ENCODE measurements at places on chromosomes 2 and 18.

GRCh38 chr2:118251427-118251826 is 163.2 kb downstream of the INSIG2 start:
- DNase-seq: peak; percentile 79

GRCh38 chr2:9220201-9220600 is 13.6 kb downstream of the ASAP2 start:
- peak; percentile 26 for DNase-seq

DNA sequence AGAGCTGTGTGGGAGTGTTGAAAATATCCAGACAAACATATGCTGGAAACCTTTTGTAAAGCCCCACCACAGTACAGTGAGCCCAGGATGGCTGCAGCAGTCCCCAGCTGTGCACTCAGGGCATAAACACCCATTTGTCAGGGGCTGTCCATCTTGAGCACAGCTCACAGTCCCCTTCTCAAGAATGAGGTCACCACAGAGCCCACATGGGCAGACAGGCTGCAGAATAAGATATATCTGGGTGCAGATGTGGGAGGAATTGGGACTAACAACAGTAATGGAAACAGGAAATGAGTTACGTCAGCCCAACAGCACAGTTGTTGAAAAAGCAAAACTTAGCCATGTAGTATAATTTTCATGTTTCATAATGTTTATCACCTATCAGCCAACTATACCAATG is 219.6 kb downstream of the ETAA1 start:
- peak; percentile 48 for DNase-seq

GRCh38 chr2:236576087-236576486 is 6.5 kb downstream of the ACKR3 start:
- DNase-seq: peak; percentile 16

DNA sequence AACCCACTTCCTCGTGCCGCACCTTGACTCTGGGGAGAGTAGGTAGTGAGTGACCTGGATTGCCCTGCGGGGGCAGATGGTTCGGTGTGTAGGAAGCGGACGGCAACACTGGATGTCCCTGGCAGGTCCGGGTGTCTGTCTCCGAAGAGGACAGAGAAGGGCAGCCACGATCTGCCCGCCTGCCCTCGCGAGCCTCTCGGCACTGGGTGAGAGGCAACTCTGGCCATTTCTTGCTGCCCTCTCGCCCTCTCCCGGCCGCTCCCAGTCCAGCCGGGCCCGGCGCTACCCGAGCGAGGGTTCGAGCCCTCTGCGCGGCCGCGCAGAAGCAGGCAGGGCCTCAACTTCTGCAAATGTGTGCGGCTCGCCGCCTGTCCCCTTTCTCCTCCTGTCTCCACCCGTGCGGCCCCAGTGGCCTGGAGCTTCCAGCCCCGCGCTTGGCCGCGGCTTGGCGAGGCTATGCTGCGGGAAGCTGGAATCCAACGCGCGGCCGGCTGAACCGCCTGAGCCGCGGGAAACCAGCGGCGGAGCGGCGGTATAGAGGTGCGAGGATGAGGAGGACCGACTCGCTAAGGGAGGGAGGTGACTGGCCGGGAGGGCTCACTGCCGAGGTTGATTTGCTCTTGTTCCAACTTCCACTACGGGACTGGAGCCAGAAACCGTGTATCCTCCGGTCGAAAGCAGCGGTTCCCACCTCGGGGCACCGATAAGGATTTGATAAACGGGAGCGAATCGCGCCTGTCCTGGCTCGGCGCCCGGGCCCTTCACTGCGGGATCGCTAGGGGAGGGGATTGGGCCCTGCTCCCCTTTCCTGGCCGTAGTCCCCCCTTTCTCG is 1.5 kb downstream of the EPAS1 start:
- peak; percentile 74 for DNase-seq

DNA sequence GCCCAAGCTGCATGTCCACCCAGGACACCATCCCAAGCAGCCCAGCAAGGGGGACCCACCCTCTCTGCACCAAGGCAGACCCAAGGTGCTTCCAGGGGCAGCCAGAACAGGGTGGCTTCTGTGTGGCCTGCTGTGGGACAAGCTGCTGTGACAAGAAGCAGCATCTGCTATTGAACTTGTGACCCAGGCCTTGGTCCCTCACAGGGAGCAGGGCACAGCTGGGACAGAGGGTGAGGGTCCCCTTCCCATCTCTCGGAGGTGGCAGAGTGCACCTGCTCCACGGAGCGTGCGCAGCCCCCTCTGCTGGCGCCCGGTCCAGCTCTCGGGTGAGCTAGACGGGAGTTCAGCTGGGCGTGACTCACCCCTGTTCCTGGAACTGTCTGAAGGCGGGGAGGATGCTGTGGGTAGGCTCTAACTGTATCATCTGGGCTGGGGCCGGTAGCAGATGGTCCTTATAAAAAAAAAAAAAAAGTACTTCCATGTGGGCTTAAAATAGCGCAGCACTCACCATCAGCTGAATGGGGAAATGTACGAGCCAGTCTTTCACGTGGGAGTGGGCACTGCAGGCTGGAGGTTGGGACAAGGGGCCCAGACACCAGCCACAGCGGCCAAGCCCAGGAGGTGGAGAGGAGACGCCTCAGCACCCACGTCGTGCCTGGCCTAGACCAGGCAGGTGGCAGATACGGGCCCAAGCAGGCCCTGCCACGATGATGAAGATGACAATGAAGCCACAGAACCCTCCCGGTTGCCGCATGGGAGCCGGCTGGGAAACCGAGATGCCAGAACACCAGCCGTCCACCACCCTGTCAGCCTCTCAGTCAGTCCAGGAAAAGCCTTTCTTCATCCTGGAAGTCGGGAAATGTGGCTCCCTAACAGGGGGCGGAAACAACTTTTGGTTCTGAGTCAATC is 136.8 kb upstream of the ID2 start:
- peak; percentile 97 for DNase-seq

DNA sequence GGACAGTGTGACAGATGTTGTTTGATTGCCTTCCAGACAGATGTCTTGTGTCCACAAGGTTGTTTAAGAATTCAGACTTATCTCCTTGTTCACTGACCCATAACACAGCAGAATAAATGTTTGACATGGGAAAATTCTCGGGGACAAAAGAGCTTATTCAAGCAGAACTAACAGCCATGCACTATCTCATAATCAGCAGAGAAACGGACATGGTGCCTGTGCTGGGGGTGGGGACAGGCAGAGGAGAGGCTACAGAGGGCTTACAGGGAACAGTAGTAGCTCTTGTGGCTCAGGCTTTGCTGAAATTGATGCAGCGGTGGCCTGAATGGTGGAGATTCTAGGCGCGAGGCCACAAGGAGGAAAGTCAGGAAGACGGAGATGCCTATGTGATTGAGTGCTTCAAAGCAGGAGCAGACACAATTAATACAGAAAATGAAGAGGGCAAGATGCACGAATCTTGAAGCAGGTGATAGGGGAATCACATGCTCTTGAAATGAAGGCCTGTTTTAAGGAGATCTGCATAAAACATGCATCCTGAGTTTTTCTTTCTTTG is 62.0 kb upstream of the CAB39 start:
- DNase-seq: no peak

GRCh38 chr18:2597639-2598038 is 26.3 kb downstream of the NDC80 start:
- no peak for DNase-seq

DNA sequence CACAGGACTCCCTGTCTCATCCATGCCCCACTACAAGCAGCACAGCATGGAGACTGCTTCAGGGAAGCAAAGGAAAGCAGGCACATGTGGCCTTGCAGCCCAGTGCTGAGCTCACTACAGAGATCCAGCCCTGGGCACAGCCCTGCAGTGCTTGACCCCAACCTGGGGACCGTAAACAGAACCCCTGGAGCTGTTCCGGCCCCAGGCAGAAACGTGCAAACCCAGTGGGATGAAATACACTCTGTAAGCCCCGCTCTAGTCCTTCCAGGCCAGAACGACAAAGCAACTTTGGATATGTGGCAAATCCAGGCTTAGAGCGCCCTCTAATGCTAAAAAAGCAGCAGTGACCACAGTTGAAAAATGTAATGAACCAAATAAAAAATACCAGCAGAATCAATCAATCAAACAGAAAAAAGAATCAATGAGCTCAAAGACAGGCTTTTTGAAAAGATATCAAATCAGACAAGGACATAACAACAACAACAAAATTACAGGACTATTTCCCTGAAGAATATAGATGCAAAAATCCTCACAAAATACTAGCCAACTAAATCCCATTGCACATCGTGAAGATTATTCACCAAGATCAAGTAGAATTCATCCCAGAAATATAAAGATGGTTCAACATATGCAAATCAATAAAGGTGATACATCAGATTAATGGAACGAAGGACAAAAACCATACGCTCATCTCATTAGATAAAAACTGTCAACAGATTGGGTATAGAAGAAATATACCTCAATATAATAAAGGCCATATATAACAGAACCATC is 45.6 kb downstream of the ZNF519 start:
- peak; percentile 72 for DNase-seq

DNA sequence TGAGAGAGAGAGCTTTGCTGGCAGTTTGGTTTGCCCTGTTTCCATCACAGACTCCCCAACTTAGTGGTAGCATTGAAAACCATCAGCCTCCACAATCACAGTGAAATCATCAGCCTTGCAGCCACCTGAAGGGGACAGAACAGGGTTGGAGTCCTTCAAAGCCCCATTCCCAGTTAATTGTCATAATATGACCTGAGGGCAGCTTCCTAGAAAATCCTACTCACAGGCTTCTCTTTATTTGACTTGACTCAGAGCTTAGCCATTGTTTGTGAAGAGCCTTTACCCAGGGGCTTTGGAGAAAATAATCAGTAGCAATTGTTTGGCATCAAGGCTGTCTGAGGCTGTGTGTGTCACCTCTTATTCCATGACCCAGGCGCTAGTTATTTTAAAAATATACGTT is 308.7 kb downstream of the CBLN2 start:
- no peak for DNase-seq

DNA sequence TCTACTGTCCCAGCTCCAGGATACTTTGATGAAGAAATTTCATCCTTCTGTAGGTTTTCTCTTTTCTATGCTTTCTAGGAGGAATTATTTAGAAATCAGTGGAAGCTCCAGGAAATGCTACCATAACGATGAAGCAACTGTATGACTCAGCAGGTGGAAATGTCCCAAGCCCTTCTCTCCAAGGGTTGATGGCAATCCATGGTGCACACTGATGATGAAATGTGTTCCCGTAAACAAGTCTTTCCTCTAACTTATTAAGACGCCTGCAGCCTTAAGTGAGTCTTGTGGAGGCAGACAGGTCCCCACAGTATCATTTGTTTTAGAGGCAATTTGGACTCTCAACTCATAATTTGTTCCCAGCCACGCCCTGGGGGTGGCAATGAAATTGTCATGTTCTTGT is 777.6 kb upstream of the SOX11 start:
- peak; percentile 0 for DNase-seq

GRCh38 chr2:25339211-25339674 is 2.5 kb downstream of the DNMT3A start:
- no peak for DNase-seq

GRCh38 chr2:172372436-172372835 is 55.0 kb upstream of the ITGA6 start:
- DNase-seq: no peak

DNA sequence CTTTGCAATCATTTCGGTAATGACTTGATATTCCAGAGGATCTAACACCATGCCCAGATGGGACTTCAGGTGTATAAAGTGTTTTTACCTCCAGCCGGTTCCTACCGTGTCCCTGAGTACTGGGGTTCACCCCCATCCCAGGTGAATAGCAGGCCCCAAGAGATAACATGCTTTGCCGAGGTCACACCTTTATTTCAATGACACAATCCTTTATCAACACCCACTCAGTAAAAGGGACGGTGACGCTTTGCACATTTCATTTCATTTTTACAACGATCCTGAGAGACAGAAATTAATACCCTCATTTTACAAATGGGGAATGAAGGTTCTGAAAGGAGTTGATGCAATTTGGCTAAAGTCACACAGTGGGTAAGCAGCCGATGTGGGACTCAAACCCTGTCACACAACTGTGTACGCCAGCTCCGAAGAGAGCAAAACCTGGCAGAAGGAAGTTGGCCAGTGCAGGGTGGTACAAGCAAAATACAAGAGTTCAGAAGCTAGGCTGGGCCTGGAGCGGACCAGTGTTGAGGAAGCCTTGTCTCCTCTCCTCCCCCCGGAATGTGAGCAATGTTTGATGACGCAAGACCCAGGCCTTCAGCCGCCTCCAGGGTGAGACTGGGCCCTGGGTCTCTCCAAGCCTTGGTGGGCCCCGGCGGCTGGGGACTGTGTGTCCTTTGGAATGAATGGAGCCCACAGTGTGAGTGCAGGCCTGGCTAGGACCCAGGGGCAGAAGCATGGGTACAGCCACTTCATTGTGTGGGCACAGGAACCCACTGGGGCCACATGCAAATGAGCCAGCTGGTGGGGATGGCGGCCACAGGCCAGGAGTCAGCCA is 139.6 kb upstream of the MYCN start:
- no peak for DNase-seq

DNA sequence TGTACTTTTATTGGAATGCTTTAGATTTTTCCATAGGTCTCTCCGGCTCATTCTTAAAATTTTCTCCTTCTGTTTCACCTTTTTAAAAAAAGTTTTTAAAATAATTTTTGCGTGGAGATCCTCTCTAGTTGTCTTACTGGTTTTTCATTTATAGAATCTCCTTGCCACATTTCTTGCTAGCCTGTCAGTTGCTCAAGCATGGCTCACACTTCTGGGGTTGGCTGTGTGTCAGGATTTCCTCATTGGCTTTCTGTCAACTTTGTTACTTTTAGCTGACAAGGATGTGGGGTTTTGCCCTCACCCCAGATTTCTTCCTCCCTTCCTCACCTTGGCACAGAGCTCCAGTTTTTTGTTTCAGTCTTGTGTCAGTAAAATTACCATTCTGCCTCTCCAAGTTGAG is 124.6 kb downstream of the ZNF407 start:
- DNase-seq: peak; percentile 62

- peak; percentile 61 for DNase-seq
Measured at GRCh38 chr2:9803023-9803805, 40.1 kb upstream of the TAF1B start.

GRCh38 chr18:6054256-6054842 is 159.0 kb upstream of the TMEM200C start:
- no peak for DNase-seq

DNA sequence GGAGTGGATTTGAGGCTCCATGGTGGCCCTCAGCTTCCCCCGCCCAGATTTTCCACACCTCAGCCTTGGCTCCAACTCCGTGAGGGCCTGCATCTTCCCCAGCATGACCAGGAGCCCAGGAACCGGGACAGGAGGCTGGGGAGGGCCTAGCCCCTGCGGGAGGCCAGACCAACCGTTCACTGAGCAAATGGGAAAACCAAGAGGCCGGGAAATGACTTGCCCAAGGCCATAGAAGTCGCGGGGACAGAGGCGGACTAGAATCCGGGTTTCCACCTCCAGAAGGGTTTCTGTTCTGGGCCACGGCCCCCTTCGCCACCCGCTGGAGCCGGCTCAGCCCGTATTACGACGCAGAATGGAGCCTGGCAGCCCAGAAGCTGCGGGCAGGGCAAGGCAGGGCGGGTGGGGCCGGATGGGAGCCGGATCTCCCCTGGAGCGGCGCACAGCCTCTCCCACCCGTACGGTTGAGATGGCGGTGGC is 7.9 kb upstream of the CRYBA2 start:
- no peak for DNase-seq

GRCh38 chr2:239406316-239406995 is 5.6 kb upstream of the HDAC4 start:
- no peak for DNase-seq
